ENCODE measurements at places on chromosomes 7 and 10. TPM values are rescaled to one million over a fixed set of nuclear protein-coding genes. Genes with fewer than 3 reads are reported as not detected.

- DNase-seq = peak; percentile 14
Observed at GRCh38 chr10:93711891-93712290, 9.5 kb upstream of the FRA10AC1 start.

DNA sequence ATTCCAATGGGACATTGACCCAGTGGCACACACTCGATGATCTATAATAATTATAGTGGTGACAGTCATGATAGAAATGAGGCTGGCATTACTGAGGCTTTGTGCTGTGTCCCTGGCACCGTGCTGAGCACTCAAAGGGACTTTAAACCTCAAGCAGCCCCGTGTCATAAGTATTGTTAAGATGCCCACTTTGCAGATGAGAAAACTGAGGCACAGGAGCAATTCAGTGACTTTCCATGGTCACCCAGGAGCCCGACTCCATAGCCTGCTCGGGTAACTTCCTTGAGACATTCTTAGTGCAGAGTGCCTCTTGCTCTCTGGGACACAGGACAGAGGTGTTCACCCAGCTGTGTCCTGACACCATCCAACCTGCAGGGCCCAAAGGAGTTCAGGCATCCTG lies 152.6 kb downstream of the C10orf105 start:
- DNase-seq = no peak

The GPR85 gene
- 3.0 TPM for polyA plus RNA-seq

GRCh38 chr7:110841840-110842545 lies 248.9 kb upstream of the LRRN3 start:
- peak; percentile 50 for DNase-seq

The DPP6 gene
- polyA plus RNA-seq = not detected

The ASB10 gene
- polyA plus RNA-seq = not detected

The AZGP1 gene
- polyA plus RNA-seq = not detected

DNA sequence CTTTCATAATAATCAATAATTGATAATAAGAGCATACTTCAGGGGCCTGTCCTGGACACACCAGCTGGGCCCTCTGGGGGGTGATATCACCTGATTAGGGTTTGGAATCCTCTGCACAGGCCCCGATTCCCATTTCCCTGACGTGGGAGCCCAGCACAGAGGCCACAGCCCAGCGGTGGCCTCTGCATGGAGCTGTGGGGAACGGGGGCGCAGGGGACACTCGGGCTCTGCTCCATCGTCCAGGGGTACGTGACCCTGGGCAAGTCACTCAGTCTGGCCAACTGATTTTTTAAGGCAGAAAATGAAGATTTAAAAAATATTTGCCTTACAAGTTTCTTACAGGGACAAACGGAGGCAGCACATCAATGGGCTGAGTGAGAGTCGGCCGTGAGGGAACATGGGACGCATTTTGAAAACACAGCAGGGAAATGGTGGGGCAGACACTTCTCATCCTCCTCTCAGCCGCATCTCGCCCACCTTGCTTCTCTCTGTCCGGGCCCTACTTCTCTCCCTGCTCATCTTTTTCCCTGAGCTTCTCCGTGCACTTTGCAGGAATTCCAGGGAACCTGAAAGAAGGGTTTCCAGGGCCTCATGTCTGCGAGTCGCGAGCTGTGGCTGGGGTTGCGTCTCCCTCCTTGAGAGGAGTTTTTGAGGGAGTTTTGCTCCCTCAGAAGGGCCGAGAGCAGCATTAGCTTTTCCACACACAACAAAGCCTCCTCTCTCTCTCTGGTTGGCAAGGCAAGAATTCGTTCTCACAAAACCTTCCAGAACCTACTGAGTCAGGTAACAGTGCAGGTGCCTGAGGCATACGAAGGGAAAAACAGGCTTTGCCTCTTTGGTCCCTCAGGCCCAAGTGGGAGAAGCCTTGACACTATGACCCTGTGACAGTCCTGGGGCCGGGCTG lies 312.0 kb downstream of the WDR37 start:
- no peak for DNase-seq

The DMBT1 gene
- not detected for polyA plus RNA-seq

The LRRTM3 gene
- not detected for polyA plus RNA-seq

- peak; percentile 58 for DNase-seq
Observed at GRCh38 chr7:98329100-98329790, 47.8 kb downstream of the BRI3 start.

DNA sequence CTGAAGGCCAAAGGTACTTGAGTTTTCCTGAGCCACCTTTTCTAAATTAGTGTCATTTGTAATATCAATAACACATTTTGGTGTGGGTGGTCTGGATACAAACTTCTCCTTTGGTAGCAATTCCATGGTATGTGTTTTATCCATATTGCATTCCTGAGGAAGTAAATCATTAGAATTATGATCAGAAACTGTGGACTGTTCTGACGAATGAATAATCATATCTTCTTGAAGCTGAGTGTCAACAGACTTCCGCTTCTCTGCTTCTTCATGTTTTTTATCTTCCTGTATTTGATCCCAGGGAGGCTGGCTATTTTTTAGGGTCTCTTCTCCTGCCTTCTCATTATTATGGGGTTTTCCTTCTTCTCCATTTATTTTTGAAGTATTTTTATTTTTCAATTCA lies 81.4 kb downstream of the NRBF2 start:
- DNase-seq = no peak
